ENCODE measurements at places on chromosomes 5 and 9. TPM values are rescaled to one million over a fixed set of nuclear protein-coding genes. Genes with fewer than 3 reads are reported as not detected.

GRCh38 chr5:1227667-1228066, 2.5 kb downstream of the SLC6A18 start:
- no peak for DNase-seq

DNA sequence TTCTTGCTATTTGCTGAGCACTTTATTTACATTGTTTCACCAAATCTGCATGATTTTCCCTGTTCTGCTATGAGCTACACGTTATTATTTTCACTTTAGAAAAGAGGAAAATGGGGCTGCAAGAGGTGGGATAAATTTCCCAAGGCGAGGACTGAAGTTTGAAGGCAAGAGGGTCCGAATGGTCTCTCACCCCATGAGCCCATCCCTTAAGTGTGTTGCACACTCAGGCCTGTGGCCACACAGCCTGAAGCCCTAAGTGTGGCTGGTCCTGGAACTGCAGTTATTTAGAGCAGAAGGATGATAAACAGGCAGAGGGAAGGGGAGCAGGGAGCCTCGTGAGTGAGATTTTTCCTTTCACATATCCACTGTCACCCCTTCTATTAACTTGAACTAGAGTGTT, 7.8 kb downstream of the PDE8B start:
- DNase-seq, result no peak

Gene DNAJC18
- 3.8 TPM for total RNA-seq

Gene TMOD1
- total RNA-seq, result 4.2 TPM

Gene ITGA2
- total RNA-seq, result 10.1 TPM

Gene IRGM
- total RNA-seq, result not detected

- no peak for DNase-seq
Observed at GRCh38 chr5:126746290-126746689, 30.6 kb upstream of the LMNB1 start.

Gene TXNDC8
- total RNA-seq, result not detected

GRCh38 chr5:123090661-123091297, 1.7 kb downstream of the PRDM6 start:
- DNase-seq, result no peak

Gene SLC25A51
- total RNA-seq, result 30.0 TPM

- no peak for DNase-seq
Observed at GRCh38 chr5:149325894-149326293, 19.4 kb upstream of the GRPEL2 start.

DNA sequence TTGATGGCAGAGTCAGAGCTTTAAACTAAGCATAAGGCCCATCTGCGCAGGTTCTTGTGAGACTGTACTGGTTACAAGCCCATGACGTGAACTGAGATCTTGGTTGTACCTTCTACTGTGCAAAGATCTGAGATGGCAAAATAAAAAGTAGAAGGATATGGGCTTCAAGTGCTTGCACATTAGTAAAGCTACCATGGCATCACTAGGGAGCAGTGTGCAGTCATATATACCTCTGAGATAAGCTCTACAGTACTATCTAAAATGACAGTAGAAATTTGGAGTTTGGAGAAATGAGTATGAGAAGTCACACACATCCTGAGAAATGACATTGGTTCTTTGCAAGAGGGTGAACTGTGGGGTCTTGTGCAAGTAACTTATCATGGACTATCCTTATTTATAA, 408.2 kb upstream of the PRR16 start:
- DNase-seq, result no peak

GRCh38 chr9:121797081-121797480, 145.6 kb downstream of the DAB2IP start:
- DNase-seq, result no peak

DNA sequence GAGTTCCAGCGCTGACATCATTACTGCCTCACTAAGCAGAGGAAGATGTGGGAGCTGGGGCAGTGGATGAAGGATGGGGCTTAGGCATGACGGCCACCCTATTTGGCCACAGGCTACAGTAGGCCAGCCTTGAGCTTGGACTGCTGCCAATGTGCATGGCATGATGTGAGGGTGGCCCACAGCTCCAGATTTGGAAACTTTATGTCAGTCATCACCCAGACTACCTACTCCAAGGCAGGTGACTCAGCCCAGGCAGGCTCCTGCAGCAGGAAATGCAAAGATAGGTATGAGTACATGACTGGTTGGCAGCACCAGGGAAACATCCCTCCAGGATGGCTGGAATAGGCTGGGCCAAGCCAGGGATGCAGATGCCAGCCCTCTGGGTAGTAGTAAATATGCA, 303.6 kb downstream of the SPOCK1 start:
- DNase-seq, result no peak

DNA sequence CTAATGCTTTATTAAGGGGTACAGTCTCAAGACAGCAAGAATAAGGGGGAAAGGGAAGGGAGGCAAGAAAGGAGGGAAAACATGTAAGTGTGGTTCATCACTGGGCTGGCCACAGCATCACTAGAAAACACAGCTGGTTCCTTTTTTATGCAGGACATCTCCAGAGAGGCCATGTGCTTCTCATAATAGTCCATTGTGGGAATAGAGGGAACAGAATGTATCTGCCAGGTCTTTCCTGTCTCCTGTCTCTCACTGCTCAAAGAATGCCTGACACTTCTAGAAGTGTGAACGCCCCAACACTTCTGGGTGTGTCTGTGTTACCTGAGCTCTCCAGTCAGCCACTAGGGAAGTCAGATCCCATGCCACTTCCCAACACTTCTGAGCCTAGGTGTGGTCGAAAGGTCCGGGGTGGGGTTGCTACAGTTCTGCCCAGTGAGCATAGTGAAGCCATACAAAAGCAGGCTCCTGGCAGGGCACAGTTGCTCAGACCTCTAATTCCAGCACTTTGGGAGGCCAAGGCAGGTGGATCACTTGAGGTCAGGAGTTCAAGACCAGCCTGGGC, 255.6 kb upstream of the SLC30A5 start:
- no peak for DNase-seq

Gene FAM169A
- 0.20 TPM for total RNA-seq

DNA sequence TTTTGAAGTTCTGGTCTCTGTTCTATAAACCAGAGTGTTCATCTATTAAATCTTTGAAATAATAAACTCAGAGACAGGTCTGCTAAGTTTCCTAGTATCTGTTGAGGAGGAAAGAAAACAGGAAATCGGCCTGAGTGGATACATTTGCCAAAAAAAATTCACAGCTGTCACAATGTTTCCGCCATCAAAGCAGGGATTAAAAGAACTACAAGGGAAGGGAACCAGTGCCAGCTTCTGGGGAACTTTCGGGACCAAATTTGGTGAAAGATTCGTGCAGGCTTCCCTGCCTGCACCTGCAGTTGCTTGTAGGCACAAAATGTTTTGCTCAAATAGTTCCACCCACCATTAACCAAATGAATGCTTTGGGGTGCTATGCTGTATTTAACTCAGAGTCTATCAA, 267.5 kb downstream of the MSX2 start:
- DNase-seq, result no peak

Gene SLC30A5
- 22.3 TPM for total RNA-seq

- no peak for DNase-seq
Observed at GRCh38 chr5:97102010-97102470, 40.4 kb downstream of the LIX1 start.

DNA sequence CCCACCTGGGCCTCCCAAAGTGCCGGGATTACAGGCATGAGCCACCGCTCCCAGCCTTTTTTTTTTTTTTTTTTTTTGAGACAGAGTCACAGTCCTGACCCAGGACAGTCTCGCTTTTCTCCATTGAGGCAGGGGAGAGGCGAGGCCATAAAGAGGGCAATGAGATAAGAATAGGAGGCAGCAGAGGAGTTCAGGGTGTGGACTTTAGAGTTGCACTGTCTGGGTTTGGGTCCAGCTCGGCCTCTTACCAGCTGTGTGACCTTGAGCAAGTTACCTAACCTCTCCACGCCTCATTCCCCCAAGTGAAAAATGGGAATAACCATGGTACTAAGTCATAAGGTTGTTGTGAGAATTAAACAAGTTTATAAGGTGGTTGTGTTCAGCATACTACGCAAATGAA, 24.6 kb upstream of the ANKH start:
- peak; percentile 58 for DNase-seq

Gene DMGDH
- 0.41 TPM for total RNA-seq

GRCh38 chr5:7186818-7187217, 209.1 kb upstream of the ADCY2 start:
- DNase-seq, result no peak

DNA sequence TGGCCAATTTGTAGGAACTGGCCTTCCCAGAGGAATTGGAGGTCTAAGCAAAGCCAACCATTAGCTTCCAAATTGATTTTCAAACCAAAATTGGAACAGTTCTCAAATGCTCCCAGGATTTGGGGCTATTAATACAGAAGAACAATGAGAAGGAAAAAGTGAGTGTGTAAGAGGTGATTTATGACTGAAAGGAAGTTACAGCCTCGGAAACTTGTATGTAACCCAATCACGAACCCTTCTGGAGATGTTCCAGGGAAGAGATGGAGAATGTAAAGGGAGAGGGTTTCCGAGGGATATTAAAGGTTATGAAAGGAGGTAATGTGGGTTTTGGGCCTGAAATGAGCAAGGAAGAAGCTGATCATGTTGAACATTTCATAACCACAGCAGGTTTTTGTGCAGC, 93.2 kb upstream of the CXCL14 start:
- DNase-seq, result no peak

Gene STK32A
- 1.4 TPM for total RNA-seq

GRCh38 chr5:170846416-170846815, 15.4 kb upstream of the RANBP17 start:
- DNase-seq, result no peak

Gene STPG3
- not detected for total RNA-seq

Gene SERF1B
- total RNA-seq, result 92.8 TPM

Gene PCDHGB4
- 4.4 TPM for total RNA-seq

GRCh38 chr5:154541553-154541952, 63.5 kb upstream of the HAND1 start:
- no peak for DNase-seq

Gene DMRT3
- not detected for total RNA-seq

Gene SLC4A9
- total RNA-seq, result 0.48 TPM

Gene ENC1
- 26.9 TPM for total RNA-seq

DNA sequence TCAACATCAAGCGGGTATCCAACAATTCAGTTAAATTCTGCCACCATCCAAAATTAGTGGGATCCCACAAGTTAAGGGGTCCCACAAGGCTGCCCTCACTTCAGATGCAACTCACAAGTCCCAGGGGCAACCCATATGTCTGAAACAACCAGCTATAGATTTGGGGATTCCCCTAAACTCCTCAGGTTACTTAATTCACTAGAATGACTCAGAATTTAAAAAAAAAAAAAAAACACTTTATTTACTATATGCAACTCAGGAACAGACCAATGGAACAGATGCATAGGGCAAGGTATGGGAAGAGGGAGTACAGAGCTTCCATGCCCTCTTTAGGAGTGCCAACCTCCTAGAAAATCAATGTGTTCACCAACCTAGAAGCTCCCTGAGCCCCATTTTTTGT, 15.1 kb downstream of the AUH start:
- no peak for DNase-seq
